ENCODE measurements at places on chromosomes 2 and 18. TPM values are rescaled to one million over a fixed set of nuclear protein-coding genes. Genes with fewer than 3 reads are reported as not detected.

- no peak for DNase-seq
Observed at GRCh38 chr18:68448736-68449135, 266.2 kb downstream of the TMX3 start.

LAMA1 gene
- polyA plus RNA-seq = 5.9 TPM

- no peak for DNase-seq
Observed at GRCh38 chr2:197028230-197028629, 101.7 kb upstream of the PGAP1 start.

GRCh38 chr2:85578243-85579180 lies 1.1 kb downstream of the VAMP8 start:
- DNase-seq = no peak

YWHAQ gene
- 441 TPM for polyA plus RNA-seq

DNA sequence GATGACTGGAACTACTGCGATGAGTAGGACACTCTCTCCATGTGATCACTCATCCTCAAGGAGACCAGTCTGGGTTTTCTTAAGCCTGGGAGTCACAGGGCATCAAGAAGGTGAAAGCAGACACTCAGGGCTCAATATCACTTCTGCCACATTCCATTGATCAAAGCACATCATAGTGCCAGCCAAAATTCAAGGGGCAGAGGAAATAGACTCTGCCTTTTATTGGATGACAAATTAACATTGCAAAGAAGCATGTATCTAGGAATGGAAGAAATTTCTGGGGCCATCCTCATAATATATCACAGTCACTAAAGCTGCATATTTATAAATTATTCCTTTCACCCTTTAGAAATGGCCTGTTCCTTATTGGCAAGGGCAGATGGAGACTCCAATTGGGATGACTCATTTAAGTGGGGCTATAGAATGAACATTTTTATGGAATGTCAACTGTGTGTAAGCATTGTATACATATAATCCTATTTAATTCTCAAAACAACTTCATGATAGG lies 114.8 kb upstream of the CDC42EP3 start:
- no peak for DNase-seq

DNA sequence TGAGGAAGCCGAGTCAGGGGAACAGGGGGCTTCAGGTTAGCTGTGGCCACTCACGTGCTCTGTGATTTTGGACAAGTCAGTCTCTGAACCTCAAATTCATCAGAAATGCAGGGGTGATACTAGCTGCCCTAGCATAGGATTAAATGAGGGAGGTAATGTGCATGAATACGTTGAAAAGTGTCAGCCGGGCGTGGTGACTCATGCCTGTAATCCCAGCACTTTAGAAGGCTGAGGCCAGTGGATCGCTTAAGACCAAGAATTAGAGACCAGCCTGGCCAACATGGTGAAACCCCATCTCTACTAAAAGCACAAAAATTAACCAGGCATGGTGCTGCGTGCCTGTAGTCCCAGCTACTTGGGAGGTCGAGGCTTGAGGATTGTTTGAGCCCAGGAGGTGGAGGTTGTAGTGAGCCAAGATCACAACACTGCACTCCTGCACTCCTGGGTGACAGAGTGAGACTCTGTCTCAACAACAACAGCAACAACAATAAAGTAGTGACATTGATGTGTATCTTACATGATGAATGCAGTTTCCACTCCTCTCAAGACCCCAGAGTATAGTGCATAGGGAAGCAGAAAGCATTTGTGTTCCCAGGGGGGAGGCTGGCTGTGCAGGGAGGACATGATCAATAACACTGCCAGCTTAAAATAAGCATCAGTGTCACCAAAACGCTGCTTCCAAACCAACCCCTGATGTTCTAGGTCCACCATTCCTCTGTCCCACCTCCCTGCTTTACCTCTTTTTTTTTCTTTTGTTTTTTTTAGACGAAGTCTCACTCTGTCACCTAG lies 68.8 kb downstream of the HNRNPLL start:
- no peak for DNase-seq

DSC2 gene
- 14.3 TPM for polyA plus RNA-seq

DNA sequence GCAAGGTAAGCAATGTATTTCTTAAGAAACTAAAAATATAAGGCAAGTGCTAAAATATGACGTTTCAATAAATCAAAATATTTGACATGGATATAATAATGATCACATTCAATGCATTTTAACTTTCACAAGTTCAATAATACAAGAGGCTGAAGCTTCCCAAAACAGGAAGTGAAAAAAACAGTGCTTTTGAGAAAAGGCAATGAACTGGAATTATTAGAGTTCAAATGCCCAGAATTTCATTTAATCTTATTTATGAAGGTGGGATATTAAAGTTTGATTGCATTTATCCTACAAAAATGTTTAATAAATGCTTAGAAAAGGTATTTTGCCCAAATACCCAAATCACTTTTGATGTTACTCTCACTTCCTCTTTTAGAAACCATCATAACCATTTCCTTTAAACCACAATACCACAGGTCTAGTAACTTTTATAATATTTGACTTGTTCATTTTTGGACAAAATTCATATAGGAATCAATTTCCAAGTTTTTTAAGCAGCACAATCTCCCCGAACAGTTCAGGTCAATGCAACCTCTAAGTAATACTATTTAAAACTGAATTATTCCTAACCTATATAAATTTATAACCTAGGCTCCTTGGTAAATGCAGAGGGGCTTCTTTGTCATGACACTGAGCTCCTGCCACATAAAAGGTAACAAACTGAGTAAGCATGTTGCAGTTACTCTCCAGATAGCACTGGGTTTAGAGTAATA lies 2.1 kb downstream of the NCKAP1 start:
- DNase-seq = no peak

STEAP3 gene
- polyA plus RNA-seq = 2.9 TPM

DNA sequence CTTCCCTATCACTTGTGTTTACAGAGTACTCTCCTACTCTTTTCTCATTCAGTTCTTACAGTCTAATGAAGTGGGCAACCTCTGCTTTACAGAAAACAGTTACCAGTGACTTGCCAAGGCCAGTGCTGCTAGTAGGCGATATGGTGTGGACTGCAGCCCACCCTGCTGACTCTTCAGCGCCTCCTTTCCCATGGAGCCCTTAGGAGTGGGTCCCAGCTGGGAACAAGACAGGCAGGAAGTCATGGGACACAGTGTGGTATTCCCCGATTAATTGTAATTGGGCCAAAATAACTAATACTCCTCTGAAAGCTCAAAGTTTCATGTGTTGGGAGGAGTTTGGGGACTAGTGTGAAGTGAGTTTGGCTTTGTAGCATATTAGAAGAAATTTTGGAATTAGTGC lies 120.1 kb upstream of the EML6 start:
- no peak for DNase-seq

DNA sequence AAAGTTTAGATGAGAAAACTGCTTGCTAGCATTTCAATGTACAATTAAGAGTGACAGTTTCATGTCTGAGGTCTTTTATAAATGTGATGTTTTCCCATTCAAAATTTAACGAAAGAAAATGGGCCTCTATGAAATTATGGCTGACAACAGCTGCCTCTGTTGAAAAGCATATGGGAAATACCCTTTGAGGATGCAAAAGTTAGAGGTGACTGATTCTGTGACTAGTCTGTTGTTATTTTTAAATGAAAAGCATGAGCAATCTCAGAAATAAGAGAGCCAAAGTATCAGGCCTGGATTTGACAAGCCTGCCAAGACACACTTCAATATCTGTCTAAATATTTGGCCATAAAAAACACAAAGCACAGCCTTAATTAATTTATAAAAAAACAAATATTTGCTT lies 580.8 kb downstream of the ERBB4 start:
- no peak for DNase-seq

PPP4R1 gene
- 107 TPM for polyA plus RNA-seq

- DNase-seq = no peak
Observed at GRCh38 chr18:9898792-9899549, 13.2 kb downstream of the TXNDC2 start.

DNA sequence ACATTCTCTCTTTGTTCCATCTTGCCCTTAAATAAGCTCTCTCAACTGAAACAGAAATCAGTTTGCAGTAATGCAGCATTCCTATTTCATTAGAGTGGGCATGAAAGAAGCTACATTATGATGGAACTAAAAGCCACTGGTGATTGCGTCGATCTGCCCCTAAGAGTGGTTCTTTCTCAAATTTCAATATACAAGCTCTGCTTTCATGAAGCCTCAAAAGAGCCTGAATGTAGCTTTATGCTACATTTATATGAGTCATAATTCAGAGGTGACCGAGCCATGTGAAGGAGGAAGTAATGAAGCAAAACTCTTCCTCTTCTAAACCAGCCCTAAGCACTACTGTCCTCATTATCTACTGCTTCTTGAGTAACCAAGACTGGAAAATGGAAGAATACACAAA lies 64.8 kb upstream of the CYTIP start:
- DNase-seq = no peak

ANKRD12 gene
- 14.3 TPM for polyA plus RNA-seq

ERICH2 gene
- 9.6 TPM for polyA plus RNA-seq

- no peak for DNase-seq
Observed at GRCh38 chr2:217717646-217718045, 285.1 kb downstream of the TNS1 start.

DNA sequence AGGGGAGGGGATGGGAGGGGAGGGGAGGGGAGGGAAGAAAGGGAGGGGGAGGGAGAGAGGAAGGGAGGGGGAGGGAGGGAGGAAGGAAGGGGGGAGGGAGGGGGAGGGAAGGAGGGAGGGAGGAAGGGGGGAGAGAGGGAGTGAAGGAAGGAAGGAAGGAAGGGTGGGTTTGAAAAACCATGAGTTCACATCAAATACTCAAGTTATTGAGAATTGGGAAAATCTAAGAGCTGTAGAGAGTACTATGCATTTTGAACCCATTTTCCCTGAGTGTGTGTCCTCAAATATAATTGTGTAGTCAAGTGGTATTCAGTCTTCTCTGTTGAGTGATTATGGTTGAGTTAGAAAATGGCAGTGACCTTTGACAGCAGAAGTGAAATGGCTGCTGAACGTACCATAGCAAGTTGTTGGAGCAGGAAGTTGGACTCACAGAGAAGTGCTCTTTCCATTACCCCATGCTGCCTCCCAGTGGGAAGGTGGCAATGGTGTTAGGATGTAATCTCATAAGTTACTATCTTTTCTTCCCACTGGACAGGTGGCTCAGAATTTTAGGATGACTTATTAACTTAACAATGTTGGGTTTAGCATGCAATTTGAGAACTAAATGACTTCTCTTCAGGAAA lies 214.6 kb downstream of the SETBP1 start:
- DNase-seq = no peak

DNA sequence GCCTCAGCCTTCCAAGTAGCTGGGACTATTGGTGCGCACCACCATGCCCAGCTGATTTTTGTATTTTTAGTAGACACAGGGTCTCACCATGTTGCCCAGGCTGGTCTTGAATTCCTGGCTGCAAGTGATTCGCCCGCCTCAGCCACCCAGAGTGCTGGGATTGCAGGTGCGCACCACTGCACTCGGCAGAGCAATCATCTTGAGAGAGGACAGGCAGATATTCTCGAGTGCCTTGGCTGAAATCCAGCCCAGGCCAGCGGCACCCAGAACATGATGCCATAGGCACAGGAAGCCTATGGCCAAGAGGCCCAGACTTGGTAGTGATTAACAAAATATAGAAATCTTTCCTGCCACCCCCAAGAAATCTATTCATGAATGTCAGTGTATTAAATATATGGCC lies 58.0 kb upstream of the PEX13 start:
- DNase-seq = no peak

GRCh38 chr2:187867165-187867564 lies 312.9 kb upstream of the TFPI start:
- no peak for DNase-seq

BMPR2 gene
- 74.7 TPM for polyA plus RNA-seq

All from right lung (tissue), 10 donors.